MM.1S (cell line): ENCODE measurements at places on chromosomes 3 and 15.

DNA sequence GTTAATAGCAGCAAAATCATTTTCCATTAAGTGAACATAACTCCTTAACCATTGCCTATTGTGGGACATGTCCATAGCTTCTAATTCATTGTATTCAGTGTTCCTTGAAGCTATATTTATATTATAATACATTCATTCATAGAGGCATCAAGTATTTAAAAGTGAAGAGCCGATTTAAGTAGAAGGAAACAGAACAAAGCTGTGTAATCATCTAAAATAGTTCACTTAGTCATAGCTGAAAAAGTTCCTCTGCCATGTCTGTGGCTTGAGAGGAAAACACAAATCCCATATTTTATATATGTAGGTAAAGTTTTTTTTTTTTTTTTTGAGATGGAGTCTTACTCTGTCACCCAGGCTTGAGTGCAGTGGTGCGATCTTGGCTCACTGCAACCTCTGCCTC, 54.5 kb downstream of the TMEM108 start:
- DNase-seq: no peak

DNA sequence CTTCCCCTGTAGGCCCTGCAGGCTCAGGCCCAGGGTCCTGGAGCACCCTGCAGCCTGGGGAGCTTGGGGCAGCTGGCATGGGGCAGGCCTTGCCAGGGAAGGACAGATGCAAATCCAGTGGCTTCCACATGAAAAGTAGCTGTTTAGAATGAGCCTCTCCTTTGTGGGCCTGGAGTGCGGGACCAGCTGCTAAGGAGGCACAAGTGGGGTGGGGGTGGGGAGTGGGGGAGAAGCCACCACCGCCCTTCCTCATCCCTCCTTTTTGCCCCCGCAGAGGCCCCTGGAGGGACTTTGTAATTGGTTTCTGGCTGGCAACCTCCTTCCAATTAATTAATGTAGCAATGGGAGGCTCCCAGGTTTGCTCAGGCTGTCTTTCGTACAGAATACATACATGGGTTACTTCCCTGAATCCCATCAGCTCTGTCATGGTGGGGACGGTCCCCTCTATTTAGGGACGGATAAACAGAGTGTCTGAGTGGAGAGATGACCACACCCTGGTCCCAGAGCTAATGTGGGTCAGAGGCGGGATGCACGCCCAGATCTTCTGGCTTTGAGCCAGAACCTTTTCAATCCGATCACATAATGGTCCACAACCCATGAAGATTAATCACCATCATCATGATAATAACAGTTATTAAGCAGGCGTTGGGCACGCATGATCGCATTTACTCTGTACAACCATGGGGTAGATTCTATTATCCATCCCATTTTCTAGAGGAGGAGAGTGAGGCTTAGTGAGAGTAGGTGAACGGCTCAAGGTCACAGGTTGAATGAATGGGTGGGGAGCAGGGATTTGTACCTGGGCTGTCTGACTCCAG, 6.2 kb downstream of the CORO2B start:
- DNase-seq: no peak

DNA sequence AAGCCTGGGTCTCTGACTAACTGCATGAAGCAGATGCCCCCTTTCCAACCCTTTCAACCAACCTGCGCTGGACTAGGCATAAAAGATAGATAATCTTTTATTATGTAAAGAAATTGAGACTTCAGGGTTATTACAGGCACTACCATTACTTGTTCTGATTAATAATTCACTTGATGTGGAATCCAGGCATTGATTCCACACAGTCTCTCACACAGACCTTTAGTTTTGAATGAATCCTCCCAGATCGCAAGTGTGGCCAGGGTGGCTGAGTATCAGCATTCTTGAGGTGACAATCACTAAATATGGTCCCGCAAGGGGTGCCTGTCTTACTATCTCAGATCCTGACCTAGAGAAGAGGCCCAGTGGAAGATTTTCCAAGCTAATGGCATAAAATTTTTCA, 368.9 kb upstream of the ONECUT1 start:
- no peak for DNase-seq

DNA sequence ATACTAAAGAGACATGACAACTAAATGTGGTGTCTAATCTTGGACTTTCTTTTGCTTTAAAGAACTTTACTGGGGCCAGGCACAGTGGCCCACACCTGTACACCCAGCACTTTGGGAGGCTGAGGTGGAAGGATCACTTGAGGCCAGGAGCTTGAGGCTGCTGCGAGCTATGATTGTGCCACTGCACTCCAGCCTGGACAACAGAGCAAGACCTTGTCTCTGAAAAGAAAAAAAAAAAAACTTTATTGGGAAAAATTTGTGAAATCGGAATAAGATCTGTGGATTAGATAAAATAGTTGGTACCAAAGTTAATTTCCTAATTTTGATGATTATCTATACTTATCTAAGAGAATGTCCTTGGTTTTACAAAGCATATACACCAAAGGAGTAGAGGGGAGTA, 34.4 kb upstream of the USP3 start:
- no peak for DNase-seq

GRCh38 chr15:76073554-76073953, 13.8 kb downstream of the TMEM266 start:
- DNase-seq: no peak

GRCh38 chr3:152319256-152319655, 50.5 kb downstream of the MBNL1 start:
- no peak for DNase-seq

DNA sequence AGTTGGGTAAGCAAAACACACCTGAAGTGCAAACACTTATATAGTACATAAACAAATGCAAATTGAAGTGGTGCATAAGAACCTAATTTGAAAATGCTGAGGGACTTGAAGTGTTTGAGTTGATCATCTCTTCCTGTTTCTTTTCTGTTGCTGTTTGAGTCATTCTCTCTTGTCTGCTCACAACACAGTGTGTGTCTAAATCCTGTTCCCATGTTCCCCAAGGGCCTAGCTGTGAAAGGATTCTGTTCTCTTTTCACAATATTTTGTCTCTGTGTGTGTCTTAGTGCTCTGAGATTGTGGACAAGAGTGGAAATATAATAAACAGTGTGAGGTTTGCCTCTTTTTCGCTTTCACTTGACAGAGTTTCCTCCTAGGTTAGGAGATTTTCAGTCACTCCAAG, 6.1 kb downstream of the CD96 start:
- no peak for DNase-seq

DNA sequence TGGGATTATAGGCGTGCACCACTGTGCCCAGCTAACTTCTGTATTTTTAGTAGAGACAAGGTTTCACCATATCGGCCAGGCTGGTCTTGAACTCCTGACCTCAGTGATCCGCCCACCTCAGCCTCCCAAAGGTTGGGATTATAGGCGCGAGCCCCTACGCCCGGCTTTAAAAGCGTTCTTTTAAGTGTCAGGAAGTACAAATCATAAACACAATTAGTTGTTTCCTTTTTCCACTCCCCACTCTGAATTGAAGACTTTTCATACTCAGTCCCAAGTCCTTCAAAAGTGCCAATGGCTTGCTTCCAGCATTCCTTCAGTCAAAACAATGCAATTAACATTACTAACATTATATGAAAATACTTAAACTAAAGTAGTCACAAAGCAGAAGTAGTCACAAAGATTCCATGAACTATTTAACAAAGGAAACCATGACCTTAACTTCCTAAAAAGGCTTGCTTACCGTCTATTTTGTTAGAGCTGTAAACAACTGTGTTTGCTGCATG, 8.1 kb downstream of the WDR82 start:
- no peak for DNase-seq

- DNase-seq: no peak
These were observed 291.2 kb downstream of the NTRK3 start for GRCh38 chr15:87965304-87965703.

DNA sequence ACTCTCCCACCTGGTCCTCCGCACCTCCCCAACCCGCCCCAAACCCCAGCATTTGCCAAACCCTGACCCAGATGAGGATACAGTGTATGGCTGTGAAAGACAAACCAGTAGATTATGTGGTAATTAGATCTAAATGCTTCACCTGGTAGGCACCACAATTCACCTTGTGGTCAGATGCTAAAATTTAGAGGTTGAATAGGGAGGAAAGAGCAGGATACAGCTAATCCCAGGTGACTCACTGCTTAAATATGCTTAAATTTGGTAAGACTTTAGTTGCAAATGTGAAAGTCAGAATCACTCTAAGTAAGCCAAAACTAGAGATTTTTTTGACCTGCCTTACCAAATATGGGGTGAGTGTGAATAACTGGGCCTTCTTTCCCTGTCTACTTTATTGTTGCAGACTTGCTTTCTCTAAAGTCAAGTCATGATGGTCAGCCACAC, 105.5 kb downstream of the MME start:
- DNase-seq: peak; percentile 48

GRCh38 chr3:39196671-39197356, 4.4 kb upstream of the XIRP1 start:
- DNase-seq: no peak

GRCh38 chr15:25323420-25323819, 115.4 kb downstream of the UBE3A start:
- no peak for DNase-seq

GRCh38 chr3:197508924-197509775, 46.6 kb downstream of the BDH1 start:
- DNase-seq: no peak

DNA sequence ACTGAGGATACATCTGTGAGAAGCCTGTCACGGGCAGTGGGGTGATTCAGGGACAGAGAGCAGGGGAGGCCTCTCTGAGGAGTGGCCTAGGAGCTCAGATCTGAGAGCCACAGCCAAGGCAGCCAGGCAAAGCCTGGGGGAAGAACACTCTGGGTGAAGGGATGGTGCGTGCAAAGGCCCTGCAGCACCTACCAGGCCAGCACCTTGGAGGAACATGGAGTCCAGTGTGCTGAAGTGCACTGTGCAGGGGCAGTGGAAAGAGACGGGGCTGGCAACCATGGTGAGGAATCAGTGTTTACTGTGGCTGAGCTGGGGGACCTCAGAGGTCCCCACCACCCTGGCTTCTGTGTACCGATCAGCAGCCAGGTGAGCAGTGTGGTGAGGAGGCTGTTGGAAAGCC, 48.0 kb downstream of the NUP210 start:
- no peak for DNase-seq

- no peak for DNase-seq
These were observed 418.6 kb upstream of the KCNMB2 start for GRCh38 chr3:178117641-178118040.
